HCEC 1CT (cell line): ENCODE measurements at places on chromosomes 13 and 19.
A peak's percentile ranks its signal among the peaks of the same experiment; 100 is the strongest.

GRCh38 chr19:31355665-31356289 lies 6.5 kb upstream of the TSHZ3 start:
- no peak for DNase-seq

GRCh38 chr13:60165391-60166099 lies 1.8 kb upstream of the DIAPH3 start:
- no peak for DNase-seq

- DNase-seq = no peak
Observed at GRCh38 chr13:44158881-44159632, 214.6 kb upstream of the SERP2 start.

DNA sequence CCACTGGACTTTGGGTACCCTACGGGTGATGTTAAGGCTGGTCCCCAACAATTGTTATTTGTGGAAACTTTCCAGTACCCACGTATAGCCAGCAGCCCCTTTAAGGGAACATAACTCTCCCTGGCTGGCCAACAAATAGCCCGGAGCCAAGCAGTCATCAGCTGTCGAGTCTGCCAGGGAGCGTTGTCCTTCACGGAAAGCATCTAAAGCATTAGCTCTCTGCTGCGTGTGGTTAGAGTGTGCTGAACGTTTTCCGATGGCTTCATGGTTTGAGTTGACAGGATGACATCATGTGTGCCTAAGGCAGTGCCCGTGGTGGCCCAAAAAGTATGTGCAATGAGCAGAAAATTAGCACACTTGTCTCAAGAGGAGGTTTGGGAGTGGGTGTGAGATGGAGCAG lies 3.3 kb upstream of the ZNF556 start:
- no peak for DNase-seq

DNA sequence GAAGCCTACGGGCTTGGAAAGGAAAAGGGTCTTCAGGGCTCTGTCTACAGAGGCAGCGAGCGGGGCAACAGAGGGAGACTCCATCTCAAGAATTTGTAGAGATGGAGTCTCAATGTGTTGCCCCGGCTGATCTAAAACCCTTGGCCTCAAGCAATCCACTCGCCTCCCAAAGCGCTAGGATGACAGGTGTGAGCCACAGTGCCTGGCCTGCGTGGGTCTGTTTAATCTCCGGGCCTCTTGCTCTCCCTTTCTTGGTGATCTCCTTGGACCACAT lies 8.1 kb downstream of the RPS9 start:
- peak; percentile 19 for DNase-seq

DNA sequence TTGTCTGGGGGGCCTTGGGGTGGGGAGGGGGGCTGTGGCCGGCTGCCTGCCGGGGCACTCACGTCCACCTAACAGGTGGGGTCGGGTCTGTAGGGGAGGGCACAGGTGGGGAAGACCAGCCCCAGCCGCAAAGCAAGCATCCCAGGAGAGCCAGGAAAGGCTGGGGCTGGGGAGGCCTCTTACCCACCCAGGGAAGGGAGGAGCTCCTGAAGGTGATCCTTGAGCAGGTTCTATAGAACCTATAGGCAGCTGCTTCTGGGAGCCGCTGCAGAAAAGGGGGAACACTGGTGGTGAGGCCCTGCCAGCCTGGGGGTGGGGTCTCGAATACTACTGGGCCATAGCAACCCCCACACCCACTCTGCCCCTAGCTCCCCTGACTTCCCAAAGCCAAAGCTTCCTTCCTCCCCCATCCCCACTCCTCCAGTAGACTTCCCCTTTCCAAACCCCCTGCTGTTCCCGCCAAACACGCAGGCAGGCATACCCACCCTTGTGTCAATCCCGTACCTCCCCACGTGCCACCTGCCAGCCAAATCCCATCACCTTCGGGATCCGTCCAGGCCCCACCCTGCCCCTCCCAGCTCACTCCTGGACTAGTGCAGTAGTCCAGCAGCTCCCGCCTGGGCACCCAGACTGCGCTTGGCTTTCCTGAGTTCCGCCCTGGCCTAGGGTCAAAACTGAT lies 5.6 kb downstream of the KLF16 start:
- no peak for DNase-seq

DNA sequence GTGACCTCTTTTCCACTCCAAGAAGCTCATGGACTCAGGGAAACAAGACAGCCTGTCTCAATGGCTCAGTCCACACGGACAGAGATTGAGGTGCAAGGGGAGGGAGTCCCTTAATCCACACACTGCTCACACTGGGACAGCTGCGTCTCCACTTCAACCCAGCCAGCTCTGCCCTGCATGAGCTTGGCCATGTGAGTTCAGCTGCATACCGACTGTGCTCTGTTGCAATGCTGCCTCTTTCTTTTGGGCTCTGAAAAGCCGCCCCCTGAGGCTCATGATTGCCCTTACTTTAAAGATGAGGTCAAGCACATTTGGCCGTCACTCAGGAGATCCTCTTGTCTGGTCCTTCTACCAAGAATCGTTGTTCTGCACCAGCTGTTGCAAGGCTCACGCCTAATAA lies 64.8 kb upstream of the KCTD15 start:
- DNase-seq = no peak

GRCh38 chr19:45428384-45429231 lies 4.9 kb upstream of the ERCC1 start:
- peak; percentile 60 for DNase-seq

GRCh38 chr13:113493315-113493951 lies 2.9 kb upstream of the DCUN1D2 start:
- DNase-seq = peak; percentile 94

- no peak for DNase-seq
Observed at GRCh38 chr19:31733591-31733990, 384.4 kb upstream of the TSHZ3 start.

DNA sequence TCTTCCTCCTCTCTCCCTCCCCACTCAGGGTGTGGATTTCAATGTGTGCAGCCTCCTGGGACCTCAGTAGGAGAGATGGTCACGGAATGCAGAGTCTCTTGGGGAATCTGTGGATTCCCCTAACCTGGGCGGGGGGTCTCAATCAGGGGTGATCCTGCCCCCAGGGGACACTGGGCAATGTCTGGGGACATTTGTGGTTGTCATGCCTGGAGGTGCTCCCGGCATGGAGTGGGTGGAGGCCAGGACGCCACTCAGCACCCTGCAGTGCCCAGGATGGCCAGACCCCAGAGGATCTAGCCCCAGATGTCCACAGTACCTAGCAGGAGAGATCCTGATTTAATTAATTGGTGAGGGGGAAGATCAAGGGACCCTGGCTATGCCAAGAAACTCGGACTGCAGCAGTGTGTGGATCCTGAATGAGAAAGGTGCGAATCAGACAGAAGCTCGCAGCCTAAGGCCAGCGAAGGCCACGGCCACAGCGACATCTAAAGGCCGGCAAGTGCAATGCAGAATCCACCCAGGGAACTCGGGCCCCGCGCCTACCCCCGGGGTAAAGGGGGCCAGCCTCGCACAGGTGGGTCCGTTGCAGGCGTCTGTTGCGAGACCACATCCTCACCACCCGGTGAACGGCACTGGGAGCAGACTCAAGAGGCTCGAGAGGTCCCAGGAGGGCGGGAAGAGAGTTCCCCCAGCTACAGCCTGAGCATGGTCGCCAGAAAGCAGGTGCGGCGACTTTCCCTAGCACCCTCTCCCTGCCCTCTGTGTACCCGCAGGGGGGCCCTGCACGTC lies 88.8 kb downstream of the GNG7 start:
- peak; percentile 31 for DNase-seq

DNA sequence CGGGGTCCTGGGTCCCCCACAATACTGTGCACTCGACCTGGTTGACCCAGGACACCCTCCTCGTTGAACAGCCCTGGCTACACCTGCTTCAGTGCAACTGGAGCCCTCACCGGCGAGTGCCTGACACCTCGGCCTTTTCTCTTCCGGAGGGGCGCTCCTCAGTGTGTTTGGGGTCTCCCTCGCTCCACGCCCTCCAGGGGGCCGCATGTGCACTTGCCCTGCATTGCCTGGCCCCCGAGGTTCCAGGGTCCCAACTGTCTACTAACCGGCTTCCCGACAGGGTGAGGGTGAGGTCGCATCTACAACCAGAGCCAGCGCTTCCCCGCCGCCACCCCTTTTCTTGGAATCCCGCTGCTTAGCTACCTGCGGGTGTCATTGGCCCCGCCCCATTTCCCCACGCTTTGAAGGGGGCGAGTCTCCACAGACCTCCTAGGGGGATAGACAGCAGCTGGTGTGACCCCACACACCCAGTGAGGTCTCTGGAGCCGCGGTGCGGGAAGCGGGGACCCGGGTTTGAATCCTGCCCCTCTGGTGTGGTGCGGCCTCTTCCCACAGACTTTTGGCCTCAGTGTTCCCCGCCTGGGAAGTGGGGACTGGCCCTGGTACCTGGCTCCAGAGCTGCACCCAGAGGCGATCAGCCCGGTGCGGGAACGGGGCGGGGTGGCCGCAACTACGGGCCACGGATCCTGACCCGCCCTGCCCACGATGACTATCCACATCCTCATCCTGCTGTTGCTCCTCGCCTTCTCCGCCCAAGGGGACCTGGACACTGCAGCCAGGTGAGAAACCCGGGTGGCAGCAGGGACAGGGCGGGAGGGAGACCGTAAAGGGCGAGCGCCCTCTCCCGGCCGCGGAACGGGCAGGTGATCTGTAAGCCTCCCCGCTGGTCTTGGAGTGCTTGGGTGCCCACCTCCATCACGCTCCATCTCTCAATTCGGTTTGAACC lies at the start of gene ADM5:
ADM5 (plus strand) TSS at position 462 of the 946 bp plus-strand sequence; CDS start at position 706, 244 bp downstream.
- no peak for DNase-seq

- DNase-seq = no peak
Observed at GRCh38 chr13:59320021-59320420, 843.7 kb downstream of the DIAPH3 start.

- no peak for DNase-seq
Observed at GRCh38 chr13:50645092-50645491, 198.4 kb downstream of the DLEU7 start.

DNA sequence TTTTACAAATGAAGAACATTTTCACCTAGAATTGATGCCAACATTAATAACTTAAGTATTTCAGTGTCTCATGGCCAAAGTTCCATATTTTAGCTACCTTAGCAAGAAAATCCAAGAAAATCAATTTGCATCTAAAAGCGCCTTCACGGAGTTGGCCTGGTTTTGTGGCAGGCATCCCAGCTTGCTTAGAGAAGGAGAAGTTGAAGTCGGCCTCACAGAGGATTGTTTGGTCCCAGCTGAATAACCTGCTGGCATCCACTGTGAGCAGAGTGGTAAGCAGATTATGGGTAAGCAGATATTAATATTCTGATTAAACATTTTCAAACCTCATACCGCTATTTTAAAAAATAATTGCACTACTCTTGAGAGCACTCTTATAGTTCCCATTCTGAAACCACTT lies 62.3 kb upstream of the STARD13 start:
- no peak for DNase-seq

GRCh38 chr19:42269478-42270345 lies 660 bp downstream of the CIC start:
- DNase-seq = no peak

- no peak for DNase-seq
Observed at GRCh38 chr13:24008679-24009078, 111.4 kb upstream of the C1QTNF9B start.

DNA sequence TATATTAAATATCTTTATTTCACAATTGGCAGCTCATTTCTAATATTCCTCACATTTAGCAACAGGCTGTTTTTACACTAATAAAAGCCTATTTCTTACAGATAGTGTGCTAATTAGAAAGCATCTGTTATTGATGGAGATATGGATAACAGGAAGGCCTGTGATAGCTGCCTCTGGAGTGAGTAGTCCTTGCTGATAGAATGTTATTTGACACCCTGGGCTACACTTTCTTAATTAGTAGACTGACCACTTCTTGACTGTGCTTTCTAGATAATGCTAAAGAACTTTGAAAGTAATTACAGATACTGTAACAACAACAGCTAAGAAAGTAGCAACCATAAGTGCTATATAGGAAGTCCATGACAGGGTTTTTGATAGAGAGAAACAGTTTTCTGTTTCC lies 554.3 kb downstream of the DIAPH3 start:
- no peak for DNase-seq

- DNase-seq = peak; percentile 37
Observed at GRCh38 chr19:39438270-39438934, 2.7 kb upstream of the RPS16 start.

- DNase-seq = peak; percentile 56
Observed at GRCh38 chr13:44575741-44576350, at the start of gene TSC22D1. Gene TSC22D1 (minus strand): TSS chr13:44576330. CDS start chr13:44576074, 256 bp downstream.

- no peak for DNase-seq
Observed at GRCh38 chr13:36438594-36439483, 6.5 kb downstream of the CCNA1 start.

DNA sequence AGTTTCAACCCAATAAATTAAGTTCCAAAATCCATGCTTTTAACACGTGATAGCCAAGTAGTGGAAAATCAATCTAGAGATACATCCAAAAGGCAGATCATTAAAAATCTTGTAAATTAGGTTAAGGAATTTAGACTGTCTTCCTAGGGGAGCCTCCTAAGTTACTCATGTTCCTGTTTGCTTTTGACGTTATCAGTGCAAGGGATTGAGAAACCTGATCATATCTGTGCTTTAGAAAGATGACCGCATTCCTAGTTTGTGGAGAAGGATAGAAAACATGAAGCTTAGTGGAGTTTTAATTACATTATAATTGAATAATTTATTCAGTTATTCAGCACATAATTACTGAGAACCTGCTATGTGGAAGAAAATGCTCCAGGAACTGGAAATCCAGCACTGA lies 251.0 kb upstream of the ARGLU1 start:
- DNase-seq = no peak

DNA sequence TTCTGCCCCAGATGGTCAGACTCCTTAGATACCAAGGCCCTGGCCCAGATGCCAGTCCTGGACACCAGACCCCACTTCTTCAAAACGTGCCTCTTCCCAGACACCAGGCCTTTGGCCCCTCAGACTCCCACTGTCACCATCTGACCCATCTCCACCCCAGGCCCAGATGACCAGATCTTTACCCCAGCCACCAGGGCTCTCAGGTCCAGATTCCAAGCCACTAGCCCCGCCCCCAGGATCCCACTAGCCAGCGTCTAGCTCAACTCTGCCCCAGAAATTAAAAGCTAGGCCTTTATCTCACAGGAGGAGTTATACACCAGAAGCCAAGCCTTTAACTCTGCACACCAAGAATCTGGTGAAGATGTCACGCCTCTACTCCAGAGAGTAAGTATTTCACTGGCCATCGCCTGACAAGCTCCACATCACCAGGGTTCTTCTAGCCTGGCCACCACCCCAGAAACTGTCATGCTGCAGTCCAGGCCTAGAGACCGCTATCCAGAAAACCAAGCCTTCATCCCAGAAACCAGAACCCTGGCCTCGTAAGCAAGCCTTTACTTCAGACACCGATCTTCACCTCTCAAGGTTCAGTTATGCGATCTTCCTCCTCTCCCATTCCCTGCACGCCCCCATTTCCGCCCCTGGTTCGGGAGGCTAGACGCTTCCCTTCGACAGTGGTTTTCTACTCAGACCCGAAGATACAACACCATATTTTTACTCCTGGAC lies 595 bp downstream of the XAB2 start:
- no peak for DNase-seq

DNA sequence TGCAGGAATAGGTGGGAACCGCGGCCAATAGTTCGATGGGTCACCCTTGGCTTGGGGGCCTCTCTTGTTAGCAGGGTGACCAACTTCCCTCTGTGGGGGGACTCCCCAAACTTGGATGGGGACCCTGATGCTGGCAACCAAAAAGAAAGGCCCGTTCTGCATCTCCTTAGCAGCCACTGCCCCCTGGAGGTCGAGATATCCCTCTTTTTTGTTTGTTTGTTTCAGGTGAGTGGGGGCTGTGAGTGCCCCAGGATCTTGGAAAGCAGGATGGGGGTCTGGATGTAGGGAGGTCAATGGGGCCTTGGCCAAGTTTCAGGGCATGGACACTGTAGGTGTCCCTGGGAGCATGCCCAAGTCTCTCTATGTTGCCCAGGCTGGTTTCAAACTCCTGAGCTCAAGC lies 7.7 kb upstream of the CRTC1 start:
- peak; percentile 11 for DNase-seq

- peak; percentile 5 for DNase-seq
Observed at GRCh38 chr19:1133471-1133929, 29.7 kb downstream of the GPX4 start.

GRCh38 chr19:19448238-19448544 lies 42.7 kb downstream of the GATAD2A start:
- no peak for DNase-seq
